Activated CD4-positive, alpha-beta T cell treated with anti-CD3 and anti-CD28 coated beads for 4 hours (primary cell): ENCODE measurements at places on chromosomes 6 and 20.

DNA sequence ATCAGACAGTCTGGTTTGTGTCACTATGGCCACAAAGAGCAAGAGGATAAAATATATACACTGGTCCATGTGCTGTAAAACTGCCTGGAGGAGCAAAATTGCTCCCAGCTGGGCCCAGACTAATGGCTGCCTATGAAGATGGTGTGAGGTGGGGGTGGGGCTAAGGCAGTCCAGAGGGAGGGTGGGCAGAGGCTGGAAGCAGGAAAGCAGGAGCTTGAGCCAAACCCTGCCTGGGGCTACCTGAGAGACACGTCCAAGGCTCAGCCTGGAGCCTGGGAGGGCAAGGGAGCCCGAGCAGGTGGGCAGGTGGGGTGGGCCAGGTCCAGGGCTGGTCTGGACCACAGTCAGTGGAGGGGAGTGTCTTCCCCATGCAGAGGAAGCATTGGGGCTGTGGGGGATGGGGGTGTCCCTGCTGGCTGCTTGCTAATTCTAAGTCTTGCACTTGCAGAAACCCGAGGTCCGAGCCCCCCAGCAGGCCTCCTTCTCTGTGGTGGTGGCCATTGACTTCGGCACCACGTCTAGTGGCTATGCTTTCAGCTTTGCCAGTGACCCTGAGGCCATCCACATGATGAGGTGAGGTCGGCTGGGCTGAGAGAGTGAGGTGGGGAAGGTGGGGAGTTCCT lies 9.5 kb downstream of the HSPA12B start:
- DNase-seq: no peak

- no peak for DNase-seq
Observed at GRCh38 chr6:21340573-21340972, 253.0 kb upstream of the SOX4 start.

DNA sequence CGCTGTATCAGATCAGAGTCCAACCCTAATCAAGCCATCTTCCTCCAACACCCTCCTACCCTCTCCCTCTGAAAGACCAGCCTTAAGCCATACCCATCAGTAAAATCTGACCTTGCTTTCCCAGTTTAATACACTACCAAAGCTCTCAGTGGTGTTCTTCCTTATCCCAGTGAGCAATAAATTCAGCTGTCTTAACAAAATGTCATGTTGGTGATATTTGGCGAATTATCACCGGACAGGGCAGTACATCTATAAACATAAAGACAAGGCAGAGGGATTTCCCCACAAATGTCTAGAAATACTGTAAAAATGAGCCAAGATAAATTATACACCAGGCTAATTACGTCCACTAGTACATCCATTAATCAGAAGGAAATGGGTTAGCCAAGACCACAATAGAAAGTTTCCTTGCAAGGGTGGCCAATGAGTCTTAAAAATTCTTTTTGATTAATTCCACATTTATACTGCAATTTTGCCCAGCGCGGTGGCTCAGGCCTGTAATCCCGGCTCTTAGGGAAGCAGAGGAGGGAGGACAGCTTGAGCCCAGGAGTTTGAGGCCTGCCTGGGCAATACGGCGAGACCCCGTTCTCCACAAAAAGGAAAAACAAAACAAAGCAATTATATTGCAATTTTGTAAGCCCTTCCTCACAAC lies 905 bp downstream of the RARS2 start:
- DNase-seq: no peak

- no peak for DNase-seq
Observed at GRCh38 chr20:10666221-10667076, 7.3 kb downstream of the JAG1 start.

- no peak for DNase-seq
Observed at GRCh38 chr6:34390531-34391472, 1.7 kb downstream of the NUDT3 start.

DNA sequence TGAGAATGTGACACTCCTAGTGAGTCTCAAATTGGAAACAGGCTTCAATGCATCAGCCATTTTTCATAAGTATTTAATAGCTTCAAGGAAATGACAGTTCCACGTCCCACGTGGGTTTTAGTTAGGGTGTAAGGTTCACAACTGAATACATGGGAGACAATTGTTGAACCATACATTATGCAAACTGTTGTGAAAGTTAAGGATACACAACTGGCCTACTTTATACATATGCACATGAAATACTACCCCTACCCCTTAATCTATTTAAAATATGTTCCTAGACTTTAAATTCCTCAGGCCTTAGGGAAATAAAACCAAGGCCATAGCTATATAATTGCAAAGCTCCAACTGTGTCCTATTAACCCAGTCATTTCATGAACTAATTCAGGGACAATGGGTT lies 436.1 kb downstream of the BTBD3 start:
- DNase-seq: no peak

DNA sequence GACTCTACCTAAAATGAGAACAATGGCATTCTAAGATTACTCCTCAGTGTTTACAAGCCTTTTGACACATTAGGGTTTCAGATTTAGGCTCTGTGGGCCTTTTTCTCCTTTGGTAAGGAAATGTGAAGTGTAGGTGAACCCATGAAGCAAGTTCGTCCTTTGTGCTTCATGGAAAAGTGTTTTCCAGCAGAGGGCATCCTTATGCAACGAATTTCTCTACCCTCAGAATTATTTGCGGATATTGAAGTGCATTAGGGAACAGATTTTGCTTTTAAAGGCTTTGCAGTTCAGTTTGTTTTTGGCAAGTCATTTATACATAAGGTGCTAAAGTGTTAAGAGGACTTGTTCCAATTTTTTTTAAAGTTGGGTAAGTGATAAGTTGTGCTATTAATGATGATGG lies 55.7 kb upstream of the FERMT1 start:
- no peak for DNase-seq

DNA sequence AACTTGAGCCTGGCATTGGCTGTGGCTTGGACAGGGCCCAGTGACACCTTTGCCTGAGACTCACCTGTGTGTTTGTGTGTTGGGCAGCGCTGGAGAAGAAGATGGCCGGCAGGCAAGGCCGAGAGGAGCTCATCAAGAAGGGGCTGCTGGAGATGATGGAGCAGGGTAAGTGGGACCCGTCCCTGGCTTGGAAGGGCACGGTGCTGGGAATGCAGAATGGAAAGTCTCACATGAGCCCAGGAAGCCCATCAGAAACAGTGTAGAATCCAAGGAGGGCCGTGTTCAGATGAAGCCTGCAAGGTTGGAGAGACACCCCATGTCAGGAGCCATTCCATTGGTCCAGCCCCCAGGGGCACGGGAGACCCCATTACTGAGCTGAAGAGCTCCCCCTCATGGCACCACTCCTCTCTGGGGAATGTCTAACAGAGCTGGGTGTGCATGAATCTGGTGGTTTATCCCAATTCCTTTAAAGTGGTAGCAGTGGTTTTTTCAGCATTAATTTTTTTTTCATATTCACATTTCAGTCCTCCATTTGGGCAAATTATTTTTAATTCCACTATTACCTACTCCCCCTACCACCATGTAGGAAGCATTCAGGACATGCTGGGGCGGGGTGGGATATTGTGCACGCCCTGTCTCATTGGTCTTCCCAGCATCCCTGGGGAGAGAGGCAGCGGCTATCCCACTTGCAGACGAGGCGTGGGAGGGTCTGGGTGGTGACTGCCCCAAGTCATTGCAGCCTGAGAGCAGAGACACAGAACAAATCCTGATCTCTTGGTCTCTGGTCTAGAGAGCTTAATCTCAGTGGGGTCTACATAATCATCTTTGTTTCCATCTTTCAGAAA lies 143.6 kb downstream of the PHACTR3 start:
- no peak for DNase-seq
